ENCODE measurements at places on chromosomes 16 and 17.

DNA sequence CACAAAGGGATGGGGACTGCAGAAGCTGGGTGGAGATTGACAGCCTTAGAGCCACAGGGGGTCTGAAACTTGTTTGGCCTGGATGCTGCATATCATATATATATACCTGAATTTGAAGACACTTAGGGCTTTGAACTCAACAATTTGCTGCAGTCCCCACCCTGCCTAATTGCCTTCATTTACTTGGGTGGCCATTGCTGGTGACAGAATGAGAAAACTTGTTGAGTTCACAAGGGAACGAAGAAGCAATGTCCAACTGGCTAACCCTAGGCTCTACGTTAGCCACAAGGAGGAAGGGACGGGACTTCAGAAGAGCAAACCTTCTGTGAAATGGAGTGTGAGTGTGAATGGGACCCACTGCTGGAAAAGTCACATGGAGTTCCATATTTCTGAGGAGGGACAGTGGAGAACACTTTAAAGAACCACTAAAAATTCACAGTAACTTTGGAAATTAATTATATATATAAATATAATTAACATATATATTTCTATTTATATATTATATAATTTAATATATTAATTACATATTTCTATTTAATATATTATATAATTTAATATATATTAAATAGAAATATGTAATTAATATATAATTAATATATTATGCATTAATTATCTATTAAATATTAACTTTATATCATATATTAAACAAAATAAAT, 215.3 kb upstream of the SOX9 start:
- no peak for DNase-seq

- DNase-seq: peak; percentile 53
Measured at GRCh38 chr17:29760279-29761039, 137.7 kb upstream of the CORO6 start.

DNA sequence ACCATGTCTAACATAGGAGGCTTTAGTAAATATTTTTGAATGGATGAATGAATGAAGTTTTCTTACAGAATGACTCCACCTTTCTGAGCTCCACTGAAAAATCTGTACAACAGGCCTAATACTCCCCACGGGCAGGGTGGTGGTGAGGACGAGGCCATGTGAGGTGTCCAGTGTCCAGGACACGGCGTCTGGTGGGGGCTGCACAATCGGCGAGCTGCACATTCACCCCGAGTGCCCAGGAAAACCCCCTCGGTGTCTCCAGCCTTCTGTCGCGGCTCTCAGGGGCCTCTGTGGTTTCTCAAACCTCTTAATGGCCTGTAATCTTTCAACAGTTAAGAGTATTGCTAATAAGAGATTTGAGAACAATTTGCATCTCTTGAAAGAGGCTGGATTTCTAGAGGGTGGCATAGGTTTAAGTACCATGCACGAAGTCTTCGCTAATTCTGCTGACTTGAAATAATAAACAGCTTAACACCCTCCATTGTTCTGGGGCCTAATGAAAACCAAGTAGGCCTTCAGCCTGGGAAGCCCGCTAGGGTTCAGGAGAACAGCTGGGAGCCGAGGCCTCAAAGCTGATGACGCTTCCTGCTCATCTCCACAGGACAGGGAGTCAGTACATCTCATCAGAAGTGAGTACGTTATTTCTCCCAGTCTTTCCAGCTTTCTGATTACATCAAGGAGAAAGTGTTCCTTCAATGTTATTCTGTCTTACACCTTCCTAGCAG, 304.6 kb upstream of the FOXF1 start:
- DNase-seq: no peak

DNA sequence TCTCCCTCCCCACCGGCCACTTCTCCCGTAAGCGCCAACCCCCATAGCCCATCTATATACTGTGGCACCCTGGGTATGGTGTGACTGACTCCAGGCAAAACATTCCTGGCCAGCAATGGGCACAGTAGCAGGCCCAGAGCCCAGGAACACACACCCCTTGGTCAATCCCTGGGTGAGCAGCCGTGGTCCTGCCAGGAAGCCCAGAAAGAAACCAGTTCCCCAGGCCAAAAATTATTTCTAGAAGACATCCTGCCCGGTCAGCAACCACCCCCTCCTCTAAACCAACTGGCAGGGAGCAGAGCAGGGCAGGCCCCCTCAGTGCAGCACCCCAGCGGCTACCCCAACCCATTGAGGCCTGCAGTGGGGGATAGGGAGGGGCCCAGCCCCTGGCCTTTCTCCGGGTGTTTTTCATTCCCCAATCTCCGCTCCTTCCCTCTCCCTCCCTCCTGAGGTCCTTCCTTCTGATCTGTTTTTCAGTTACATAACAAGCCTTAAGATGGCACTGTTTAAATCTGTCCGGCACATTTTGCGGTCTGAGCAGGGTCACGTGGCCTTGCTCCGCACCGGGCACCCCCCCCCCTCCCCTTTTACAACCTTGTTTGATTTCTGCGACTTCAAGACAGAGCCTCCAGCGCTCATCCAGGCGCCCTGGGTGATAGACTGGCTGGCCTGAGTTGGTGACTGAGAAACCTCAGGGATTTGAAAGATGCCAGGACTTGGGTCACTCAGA, 2.0 kb downstream of the NPTX1 start:
- peak; percentile 84 for DNase-seq

DNA sequence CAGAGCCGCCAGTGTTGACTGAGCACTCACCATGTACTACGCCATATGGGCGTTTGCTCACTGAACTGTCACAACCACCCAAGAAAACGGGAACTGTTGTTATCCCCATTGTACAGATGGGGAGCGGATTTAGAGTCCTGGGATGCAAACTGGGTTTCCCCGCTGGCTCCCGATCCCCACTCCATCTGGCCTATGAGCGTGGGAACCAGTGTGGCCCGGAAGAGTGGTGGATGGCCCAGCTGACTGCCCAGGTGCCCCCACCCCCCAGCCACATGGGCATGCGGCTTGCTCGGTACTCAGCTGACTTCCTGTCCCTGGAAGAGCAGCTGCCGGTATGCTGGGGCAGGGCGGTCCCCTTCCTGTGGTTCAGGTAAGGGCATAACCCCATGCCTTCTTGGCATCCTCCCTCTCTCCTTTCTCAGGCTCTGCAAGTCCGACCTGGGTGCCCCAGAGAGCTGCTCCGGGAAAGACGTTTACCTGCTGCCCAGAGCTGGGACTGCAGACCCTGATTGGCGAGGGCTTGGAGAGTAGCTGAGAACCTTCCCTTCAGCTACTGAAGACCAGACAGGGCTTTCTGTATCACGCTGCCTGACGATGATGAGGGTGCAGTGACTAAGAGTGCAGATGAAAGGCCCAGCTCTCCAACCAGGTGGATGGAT, 16.2 kb downstream of the SOCS3 start:
- DNase-seq: peak; percentile 83

DNA sequence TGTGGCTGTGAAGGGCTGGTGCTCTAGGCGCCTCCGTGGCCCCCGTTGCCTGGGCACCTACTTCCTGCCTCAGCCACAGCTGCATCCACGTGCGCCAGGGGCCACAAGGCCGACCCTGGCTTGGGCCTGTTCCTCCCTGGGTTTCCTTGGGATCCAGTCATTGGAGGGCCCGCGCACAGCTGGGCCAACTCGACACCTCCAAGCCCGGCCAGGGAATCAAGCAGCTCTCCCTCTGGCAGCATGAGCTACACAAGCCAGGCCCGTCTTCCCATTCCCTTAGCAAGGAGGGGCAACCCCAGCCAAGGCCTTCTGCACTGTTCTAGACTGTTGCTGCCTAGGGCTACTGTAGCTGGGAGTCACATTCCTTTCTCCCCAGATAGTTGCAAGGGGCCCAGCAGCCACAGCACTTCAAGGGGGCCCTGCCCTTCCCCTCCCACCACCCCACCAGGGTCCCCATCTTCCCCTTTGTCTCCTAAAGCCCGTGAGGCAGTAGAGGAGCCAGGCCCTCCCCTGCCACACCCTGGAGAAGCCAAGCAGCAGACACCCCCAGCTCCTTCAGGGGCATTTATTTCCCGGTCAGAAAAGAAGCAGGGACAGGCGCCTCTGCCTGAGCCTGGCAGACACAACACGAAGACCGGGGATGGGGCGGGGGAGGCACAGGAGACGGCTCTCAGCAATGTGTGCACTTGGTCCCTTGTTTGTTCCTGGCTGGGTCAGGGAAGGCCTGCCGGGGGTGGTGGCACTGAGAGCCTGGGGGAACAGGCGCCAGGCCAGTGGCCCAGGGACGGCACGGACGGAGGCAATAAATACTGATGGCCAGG, 3.8 kb downstream of the ARHGDIA start:
- peak; percentile 68 for DNase-seq

DNA sequence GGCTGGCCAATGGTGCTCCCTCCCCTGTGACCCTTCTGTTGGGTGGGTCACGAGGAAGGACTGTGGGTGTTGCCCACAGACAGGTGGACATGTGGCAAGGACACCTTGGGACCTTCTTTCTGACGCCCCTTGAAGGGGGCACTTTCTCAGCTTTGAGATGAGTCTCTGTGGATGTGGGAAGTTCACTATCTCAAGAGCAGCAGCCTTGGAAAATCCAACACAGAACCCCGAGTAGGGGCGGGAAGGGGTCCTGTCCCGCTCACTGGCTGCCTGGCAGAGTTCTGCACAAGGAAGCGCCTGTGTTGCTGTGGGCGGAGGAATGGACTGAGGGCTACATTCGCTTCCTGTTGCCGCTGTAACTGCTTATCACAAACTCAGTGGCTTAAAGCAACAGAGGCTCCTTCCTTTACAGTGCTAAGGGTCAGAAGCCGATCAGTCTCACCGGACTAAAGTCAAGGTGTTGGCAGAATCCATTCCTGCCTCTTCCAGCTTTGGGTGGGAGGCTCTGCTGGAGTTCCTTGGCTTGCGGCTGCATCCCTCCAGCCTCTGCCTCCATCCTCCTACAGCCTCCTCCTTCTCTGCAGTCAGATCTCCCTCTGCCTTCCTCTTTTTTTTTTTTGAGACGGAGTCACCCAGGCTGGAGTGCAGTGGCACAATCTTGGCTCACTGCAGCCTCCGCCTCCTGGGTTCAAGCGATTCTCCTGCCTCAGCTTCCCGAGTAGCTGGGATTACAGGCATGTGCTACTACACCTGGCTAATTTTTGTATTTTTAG, 305.2 kb downstream of the SEC14L1 start:
- no peak for DNase-seq

- DNase-seq: no peak
Measured at GRCh38 chr16:89112377-89113151, 18.9 kb downstream of the ACSF3 start.

GRCh38 chr16:50839920-50840729, 98.2 kb downstream of the CYLD start:
- no peak for DNase-seq

GRCh38 chr16:79169239-79169638, 431.3 kb downstream of the MAF start:
- no peak for DNase-seq

- no peak for DNase-seq
Measured at GRCh38 chr17:73255671-73256181, 6.0 kb downstream of the CPSF4L start.

- no peak for DNase-seq
Measured at GRCh38 chr17:49028271-49028670, 31.1 kb downstream of the IGF2BP1 start.

DNA sequence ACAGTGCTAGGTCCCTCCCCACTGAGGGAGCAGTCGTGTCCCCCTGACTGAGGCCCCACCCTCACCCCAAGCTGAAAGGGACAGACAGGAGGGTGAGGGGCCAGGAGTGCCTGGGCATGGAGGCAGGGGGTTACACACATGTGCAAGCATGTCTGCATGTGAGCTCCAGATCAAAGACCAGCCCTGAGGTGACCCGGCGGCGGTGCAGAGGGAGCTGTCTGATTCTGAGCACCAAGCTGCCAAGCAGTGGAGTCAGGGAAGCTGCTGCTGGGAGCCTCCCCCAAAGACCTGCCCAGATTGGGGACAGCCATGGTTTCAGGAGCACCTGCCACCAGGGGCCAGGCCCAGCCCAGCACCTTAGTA, 5.5 kb downstream of the DLX3 start:
- no peak for DNase-seq

GRCh38 chr16:84608282-84608681, 9.6 kb downstream of the COTL1 start:
- no peak for DNase-seq
